ENCODE measurements at places on chromosomes 11 and 22.

- peak; percentile 86 for ATAC-seq
Measured at GRCh38 chr11:93908689-93909088, 58.3 kb upstream of the VSTM5 start.

DNA sequence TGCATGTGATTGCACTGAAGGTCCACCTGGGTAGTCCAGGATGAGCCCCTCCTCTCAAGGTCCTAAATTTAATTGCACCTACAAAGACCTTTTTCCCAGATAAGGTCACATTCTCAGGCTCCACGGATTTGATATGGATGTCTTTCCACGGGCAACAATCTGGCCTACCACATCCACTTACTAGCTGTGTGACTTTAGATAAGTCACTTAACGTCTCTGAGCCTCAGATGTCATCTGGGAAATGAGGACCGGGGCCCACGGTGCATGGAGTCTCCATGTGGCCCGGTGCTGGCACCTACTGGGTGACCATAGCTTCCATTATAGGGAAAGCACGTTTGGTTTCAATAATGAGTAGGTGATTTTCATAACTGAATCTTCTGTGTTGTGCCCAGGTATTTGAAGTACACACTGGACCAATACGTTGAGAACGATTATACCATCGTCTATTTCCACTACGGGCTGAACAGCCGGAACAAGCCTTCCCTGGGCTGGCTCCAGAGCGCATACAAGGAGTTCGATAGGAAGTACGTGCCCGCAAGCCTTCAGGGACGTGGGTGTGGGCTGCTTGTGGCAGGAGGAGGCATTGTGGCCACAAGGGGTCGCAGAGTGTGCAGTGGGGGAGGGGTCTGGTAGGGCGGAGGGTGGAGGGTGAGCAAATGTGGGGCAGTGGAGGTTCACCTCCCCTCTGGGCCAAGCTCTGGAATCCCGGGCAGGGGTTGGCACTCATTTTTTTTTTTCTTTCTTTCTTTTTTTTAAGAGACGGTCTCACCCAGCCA is 55.7 kb downstream of the ARHGAP8 start:
- ATAC-seq, result no peak

- no peak for ATAC-seq
Measured at GRCh38 chr22:37173709-37174108, 14.3 kb downstream of the C1QTNF6 start.

GRCh38 chr11:57144075-57144474 is 37.7 kb upstream of the LRRC55 start:
- ATAC-seq, result 0 out of 3 replicates have a peak, but pooled peaks have one; percentile 44
